Neural progenitor cell (in vitro differentiated cells): ENCODE measurements at places on chromosomes 6 and 20.

DNA sequence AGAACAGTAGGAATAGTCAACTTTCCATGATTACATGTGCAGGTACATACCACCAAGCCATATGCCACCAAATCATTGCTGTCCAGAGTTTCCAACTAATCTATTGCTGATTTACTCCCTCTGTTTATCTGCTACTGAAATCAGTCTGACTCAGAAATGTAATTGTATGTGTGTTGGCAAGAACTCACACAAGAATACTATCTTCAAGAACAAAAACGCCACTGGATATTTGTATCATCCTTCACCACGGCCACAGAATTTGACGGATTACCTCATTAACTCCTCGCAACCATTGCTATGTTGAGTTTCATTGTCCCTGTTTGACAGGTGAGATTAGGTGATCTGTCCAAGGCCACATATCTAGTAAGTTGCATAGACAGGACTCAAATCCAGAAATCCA, 159.2 kb downstream of the GMPR start:
- no peak for DNase-seq

- no peak for DNase-seq
These were observed 159.5 kb upstream of the KHDRBS2 start for GRCh38 chr6:62445521-62445920.

- no peak for DNase-seq
These were observed 382.3 kb downstream of the ESR1 start for GRCh38 chr6:152189736-152190135.

GRCh38 chr6:139522511-139523220, 148.2 kb upstream of the CITED2 start:
- DNase-seq, result no peak

GRCh38 chr6:39361657-39362486, 39.4 kb upstream of the KCNK16 start:
- DNase-seq, result peak; percentile 86

GRCh38 chr20:63639093-63639975, 12.4 kb upstream of the GMEB2 start:
- DNase-seq, result no peak

DNA sequence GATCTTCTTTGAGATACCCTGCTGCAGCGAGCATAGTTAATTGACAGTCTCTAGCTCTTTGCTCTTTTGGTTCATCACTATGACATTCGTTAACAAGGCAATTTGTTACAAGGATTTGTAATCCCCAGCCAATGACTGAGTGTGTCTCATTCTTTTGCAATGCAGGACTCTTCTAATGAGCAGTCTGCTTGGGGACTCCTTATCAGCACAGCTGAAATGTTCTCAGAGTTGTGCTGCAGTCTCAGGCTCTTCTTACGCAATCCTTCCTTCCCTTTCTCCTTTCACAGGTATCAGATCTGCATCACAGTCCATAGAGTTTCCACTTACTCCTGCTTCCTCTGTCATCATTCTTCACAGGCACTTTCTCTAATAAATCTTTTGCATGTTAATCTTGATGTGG, 161.2 kb upstream of the OGFRL1 start:
- peak; percentile 31 for DNase-seq

GRCh38 chr6:83852528-83853177, 507 bp upstream of the RIPPLY2 start:
- no peak for DNase-seq

- DNase-seq, result no peak
These were observed 35.9 kb upstream of the RAB23 start for GRCh38 chr6:57257911-57258541.

- DNase-seq, result no peak
These were observed 104.3 kb downstream of the RNF144B start for GRCh38 chr6:18491308-18492045.

- no peak for DNase-seq
These were observed 74.8 kb upstream of the TOP1 start for GRCh38 chr20:40953856-40954255.

DNA sequence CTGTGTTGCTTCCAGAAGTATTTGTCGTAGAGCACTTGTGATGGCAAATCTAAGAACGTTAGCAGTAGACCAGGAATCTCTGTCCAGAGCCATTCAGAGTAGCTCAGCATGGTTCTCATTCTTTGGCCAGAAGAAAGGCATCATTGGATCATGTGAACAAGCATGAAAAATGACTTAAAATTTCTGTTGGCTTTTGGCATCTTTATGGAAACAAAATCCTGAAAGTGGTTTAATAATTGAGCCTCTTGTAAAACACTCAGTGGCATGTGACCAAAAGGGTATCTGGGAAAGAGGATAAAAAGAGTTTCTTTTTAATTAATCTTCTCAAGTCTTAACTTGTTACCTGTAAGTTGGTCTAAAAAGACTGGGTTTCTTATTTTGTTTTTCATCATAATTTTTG, 55.2 kb downstream of the PTPN1 start:
- DNase-seq, result no peak

- no peak for DNase-seq
These were observed 969.9 kb upstream of the CITED2 start for GRCh38 chr6:140344142-140344913.

GRCh38 chr6:43838276-43839036, 68.4 kb downstream of the VEGFA start:
- peak; percentile 69 for DNase-seq

DNA sequence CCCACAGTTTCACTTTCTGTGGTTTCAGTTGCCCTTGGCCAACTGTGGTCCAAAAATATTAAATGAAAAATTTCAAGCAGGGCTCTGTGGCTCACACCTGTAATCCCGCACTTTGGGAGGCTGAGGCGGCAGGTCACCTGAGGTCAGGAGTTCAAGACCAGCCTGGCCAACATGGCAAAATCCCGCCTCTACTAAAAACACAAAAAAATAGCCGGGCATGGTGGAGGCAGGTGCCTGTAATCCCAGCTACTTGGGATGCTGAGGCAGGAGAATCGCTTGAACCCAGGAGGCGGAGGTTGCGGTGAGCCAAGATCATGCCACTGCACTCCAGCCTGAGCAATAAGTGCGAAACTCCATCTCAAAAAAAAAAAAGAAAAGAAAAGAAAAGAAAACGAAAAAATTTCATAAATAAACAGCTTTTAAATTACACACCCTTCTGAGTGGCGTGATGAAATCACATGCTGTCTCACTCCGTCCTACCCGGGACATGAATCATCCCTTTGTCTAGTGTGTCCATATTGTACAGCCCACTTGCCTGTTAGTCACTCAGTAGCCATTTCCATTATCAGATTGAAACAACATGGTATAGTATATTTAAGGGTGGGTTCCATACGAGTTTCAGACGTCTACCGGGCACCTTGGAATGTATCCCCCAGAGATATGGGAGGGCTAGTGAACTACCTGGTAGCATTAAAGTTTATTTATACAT, 11.7 kb downstream of the PTPRK start:
- no peak for DNase-seq

DNA sequence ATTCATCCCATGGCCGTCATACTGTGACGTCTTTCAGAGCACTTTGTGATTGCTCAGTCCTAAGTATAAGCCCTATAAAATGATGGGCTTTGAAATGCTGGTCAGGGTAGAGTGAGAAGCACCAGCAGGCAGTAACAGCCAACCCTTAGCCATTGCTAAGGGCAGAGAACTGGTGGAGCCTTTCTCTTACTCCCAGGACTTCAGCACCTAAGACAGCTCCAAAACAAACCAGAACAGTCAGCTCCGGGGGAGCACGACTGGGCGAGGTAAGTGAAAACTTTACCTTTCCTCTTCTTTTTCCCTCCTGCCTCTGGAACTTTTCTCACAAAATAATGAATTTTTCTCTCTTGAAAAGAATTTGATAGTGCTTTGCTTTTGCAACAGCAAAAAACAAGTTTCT, at the start of gene VIP:
Gene VIP (plus strand): TSS at position 104 of the 400 bp plus-strand sequence. CDS start 1,381 bp downstream, outside the sequence.
- DNase-seq, result peak; percentile 82

DNA sequence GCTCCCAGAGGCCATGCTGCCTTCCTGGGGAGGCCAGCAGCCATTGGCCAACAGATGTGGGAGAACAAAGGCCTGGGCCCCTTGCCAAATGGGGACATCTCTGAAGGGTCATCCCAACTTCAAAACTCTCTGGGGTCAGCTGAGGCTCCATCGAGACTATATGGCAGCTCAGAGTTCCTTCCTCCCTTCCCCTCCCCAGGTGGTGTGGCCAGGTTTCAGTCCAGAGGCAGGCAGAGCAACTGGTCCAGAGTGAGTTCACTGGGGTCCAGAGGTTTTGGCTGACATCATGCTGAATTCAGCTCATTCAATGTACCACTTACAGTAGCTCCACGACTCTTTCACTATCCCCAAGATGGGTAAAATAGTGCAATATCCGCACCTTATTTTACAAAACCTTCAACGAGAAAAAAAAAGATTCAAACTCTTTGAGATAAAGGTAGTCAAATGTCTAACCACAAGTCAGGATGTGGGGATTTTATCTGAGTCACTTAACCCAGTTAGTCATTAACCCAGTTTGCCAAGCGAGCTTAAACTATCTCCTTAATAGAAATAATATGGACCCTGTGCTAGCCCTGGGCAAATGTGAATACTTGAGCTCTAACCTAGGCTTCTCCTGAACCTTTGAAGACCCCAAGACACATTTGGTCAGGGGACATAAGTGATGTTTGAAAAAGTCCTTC, 108.4 kb upstream of the PLEKHG1 start:
- DNase-seq, result no peak

DNA sequence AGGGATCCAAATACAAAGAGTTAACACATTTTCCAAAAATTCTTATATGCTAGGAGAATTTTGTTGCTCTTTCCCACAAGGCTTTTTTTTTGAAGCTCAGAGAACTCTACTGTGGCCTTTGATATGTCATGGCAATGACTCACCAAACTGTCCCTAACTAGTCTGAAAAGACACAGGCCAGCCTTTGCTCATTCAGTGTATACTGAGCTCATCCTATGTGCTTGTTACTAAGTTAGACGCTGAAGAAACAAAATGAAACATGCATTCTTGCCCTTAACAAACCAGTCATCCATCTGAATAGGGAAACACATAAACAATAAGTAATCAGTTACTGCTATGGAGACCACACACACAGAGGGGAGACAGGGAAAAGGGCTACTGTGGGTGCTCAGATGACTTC, 291.8 kb downstream of the FOXC1 start:
- no peak for DNase-seq

DNA sequence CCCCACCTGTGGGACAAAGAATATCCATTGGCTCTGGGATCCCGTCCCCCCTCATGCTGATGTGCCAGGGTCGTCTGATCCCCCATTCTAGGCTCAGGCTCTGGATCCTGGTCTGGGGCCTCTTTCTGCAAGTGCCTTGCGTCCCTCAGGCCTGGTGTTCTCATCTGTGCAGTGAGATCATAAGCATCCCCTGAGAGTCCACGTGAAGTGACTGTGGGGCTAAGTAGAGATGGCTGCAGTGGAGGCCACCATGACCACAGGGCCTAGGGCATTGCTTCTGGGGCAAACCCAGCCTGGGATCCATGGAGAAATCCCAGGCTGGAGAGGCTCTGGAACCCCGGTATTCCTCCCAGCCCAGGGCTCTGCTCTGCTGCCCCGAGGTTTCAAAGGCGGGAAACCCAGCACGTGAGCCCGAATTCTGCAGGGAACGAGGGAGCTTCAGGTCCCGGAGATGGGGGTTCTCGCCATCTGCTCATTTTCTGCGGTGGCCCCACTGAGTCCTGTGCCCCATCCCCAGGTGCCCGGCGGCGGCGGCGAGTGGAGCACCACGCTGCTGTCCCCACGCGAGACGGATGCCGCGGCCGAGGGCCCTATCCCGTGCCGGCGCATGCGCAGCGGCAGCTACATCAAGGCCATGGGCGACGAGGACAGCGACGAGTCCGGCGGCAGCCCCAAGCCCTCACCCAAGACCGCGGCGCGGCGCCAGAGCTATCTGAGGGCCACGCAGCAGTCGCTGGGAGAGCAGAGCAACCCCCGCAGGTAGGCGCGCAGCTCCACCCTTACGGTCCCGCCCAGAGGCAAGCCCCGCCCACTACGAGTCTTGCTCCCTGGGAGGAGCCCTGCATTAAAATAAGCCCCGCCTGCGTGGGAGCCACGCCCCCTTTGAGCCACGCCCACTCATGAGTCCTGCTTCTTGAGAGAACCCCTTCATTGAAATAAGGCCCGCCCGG, 105.5 kb upstream of the MYL9 start:
- peak; percentile 75 for DNase-seq

GRCh38 chr20:49985157-49985556, 2.4 kb downstream of the SNAI1 start:
- no peak for DNase-seq

GRCh38 chr6:145245119-145245518, 490.2 kb downstream of the EPM2A start:
- no peak for DNase-seq

DNA sequence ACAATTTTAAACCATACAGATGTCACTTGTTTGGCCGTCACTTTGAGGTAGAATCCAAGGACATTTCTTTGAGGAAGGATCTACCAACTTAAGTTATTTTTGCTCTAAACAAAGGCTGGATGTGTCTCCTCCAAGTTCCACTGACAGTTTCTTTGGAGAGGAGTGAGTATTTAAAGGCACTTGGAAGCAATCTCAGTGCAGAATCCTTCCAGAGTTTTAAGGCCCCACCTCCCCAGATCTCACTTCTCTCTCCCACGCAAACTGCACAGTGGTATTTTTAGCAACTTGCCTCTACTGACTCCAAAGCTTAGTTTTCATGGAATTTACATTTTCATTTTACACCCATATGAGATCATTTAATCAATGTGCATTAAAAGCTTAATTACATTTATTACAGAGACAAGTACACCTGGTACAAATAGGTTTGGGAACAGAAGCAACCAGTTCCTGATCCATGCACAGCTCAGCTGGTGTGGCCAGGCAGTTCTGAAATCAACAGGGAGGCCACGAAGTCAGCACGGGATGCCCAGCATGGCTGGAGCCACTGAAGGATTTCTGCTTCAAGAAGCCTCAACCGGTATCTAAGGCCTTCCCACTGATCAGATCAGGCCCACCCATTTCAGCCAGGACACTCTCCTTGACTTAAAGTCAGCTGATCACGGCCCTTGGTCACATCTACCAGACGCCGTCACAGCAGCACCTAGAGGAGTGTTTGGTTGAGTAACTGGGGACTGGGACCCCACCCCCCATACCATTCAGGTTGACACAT, 109.8 kb downstream of the SYCP2 start:
- DNase-seq, result no peak

GRCh38 chr20:42338294-42339201, 720.4 kb upstream of the CHD6 start:
- DNase-seq, result peak; percentile 36

GRCh38 chr6:119148098-119148824, 69.8 kb upstream of the FAM184A start:
- peak; percentile 63 for DNase-seq

- DNase-seq, result no peak
These were observed 18.5 kb downstream of the RNF144B start for GRCh38 chr6:18405477-18406293.

DNA sequence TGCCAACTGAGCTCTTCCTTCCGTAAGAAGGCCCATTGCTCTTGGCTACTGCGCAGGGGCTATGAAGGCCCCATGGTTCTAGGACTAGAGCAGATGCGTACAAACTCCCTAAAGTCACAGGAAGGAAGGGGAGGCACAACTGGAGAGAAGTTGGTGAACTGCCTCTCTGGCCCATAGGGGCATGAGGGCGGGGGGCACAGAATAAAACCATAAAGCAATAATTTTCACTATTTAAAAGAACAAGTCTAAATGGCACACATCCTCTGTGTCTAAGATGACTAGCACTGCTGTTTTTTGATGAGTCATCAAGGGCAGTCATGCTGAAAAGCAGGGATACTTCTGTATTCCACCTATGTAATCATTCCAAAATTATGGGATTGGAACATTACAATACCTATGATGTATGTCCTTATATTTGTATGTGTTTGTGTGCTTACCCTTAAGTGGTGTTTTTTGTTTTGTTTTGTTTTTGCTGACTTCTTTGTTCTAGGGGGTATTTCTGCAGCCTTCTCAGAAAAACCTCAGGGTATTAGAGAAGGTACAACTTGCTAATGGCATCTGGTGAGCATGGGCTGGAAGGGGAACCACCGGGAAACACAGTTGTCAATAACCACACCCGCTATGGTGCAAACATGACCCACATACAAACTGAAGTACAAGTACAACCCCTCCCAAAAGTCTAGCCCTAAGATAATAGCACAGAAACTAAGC, 36.9 kb downstream of the B4GALT5 start:
- DNase-seq, result no peak
